ENCODE measurements at places on chromosomes 4 and X. TPM values are rescaled to one million over a fixed set of nuclear protein-coding genes. Genes with fewer than 3 reads are reported as not detected.

DNA sequence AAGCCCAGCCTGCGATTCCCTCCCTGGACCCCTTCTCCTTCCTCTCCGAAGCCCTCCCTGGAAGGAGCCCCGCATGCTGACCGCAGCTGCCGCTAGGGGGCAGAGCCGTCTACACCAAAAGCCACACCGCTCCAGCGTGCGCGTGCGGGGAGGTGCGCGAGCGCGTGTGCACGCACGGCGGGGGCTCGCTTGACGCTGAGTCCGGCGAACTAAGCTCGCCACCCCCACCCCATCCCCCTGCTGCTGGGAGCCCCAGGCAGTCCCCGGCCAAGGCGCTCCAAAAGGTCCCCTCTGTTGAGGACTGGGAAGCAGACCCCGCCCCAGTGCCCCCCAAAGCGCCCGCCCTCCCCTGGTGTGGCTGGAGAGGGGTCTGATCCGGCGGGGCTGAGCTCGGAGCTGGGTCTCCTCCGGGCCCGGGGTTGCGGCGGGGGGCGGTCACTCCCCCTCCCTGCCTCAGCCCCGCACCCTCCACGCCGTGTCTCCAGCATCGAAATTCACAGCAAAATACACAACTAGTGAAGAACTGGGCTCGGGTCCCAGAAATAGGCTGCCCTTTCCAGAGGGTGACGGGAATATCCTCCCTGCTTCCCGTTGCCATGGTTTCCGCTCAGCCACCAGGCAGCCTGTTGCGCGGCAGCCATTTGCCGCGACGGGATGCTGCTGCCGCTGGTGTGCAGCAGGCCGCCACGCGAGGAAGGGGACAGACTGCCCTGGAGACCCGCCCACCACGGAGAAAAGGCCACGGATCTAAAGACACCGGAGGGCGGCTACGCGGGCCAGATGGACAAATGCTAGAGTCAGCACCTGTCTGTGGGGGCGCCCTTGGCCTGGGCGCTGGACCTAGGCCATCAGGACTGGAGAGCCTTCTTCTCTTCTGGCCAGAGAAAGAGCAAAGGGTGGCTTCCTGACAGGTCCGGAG, 11.2 kb upstream of the CCNQ start:
- peak; percentile 5 for DNase-seq

DNA sequence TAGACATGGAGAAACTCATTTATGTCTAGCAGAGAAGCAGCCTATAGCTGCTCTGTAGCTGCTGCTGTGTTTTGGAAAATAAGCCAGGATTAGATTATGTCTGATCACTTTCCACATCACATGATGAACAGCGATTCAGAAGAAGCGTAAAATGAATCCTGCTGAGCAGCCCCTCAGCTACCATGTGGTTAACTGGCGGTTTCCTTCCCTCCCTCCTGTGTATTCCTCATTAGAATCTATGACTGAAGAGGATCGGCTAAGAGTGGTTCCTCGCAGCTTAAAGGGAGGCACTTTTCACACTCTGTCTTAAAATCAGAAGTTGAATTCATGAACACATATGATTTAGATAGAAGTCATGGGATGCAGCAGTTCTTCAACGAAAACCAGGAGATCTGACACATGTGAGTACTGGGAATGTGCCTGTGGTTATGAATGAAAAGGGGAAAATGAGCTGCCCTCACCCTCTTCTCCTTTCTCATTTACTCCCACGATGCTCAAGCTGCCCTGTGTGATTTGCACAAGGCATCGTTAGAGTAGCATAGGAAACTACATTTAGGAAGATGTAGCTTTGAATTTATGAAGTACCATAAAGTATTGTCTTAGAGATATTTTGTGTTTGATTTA, at the start of gene PPEF1:
Gene PPEF1, plus strand, starts transcription at position 220 of the 624 bp plus-strand sequence. Its CDS starts 136 bp downstream, at position 356.
- no peak for DNase-seq

DNA sequence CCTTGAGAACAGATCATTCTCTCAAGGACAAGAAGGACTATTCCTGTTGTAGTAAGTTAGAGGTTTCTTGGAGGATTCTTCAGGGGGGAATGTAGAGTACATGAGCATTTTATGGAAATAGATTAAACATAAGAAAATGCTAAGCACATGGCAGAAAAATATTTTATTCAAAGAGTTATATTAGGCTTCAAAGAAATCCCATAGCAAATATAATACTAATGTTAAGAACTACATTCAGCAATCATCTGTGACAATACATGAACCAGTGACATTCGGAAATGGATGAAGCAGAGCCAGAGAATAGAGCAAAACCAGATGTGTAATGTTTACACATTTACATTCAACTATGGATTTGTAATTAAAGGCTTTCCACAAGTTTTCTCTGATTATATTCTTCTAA, 288.6 kb downstream of the NAF1 start:
- no peak for DNase-seq

GRCh38 chr4:100962698-100963097, 384.6 kb downstream of the PPP3CA start:
- DNase-seq, result no peak

- DNase-seq, result no peak
Observed at GRCh38 chr4:23365086-23365485, 524.8 kb downstream of the PPARGC1A start.

DNA sequence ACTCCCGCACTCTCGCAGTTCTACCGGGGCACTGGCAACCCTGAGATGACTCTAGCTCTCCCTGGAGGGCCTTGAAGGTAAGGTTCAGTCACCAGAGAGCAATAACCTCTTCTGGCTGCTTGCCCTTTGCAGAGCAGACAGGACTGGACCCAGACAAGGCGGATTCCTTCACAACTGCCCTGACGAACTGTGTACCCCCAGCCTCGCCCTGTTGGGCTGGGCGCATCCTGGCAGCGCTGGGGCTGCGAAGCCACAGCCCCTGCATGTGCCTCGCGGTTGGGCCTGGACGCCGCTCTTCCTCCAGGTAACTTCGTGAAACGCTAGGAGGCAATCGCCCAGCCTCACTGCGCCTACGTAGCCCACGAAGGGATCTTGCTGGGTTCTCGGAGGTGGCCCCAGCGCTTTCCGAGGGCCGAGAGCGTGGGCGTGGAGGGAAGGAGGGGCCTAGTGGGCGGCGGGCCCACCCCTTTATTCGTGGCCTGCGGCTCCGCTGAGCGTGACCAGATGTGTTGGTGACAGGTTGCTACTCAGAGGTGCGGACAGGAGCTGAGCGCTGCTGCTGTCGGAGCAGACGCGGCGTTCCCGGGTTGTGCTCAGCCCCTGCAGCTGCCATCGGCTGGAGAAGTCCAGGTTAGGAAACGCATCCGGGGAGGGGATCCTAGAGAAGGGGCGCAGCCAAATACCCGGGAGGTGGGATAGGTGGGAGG, 1.9 kb upstream of the MAMLD1 start:
- DNase-seq, result no peak

GRCh38 chr4:17385403-17385802, 126.5 kb downstream of the QDPR start:
- peak; percentile 16 for DNase-seq

GRCh38 chr4:1628892-1629698, 55.0 kb downstream of the FAM53A start:
- DNase-seq, result peak; percentile 54

DNA sequence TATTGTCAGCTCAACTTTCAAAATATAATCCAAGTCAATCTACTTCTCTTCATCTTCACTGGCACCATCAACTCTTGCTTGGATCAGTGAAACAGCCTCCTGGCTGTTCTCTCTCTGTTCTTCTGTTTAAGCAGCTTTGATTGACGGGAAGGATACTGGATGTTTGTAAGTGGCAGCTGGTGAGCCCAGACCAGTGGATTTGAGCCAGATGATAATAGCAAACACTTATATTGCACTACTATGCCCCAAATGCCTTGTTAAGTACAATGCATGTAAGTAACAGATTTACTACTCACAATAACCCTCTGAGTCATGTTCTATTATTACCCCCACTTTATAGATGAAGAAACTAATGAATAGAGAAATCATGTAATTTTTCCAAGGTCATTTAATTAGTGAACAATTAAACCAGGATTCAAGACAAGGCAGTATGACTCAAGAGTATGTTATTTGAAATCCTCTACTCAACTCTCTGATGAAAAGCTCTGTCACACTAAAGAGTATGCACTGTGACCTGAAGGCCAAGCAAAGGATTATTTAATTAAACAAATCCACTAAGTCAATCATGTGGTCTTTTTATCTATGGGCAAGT, 44.8 kb downstream of the SPANXN3 start:
- no peak for DNase-seq

DNA sequence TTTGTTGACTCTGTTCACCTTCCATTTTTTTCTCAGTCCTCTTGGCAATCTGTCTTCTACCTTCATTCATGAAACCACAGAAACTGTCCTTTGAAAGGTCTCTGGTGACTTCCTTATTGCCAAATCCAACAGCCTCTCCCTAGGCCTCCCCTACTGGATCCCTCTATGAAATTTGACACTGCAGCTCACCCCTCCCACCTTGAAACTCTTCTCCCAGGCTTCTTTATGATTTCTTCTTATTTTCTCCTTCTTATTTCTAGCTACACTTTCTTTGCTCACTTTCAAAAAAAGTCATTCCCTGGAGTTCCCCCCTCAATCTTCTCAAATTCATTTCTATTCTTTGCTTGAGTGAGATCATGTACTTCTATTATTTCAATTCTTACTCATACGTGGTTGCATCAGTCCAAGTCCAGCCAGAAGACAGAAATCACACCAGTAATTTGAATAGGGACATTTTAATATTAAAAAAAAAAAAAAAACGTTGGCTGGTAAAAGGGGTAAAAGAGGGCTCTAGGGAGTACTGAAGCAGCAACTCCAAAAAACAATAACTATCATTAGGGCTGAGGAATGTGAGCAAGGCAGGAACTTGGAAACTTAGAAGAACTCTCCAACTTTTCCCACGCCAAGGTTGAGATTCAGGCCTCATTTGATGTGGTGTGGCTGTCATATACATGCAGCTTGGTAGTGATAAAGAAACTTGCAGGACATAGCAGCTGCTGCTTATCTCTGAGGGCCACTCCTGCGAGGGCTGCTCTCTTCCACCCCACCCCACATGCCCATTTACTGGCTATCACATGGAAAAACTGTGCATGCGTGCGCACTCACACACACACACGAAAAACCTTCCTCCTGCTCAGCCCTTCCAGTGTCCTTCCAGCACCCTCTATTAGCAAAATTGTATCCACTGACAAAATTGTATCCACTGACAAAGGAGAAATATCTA, 169.8 kb upstream of the GALNT7 start:
- DNase-seq, result no peak

- DNase-seq, result no peak
Observed at GRCh38 chr4:150150629-150151062, 72.4 kb downstream of the DCLK2 start.

ARMCX1 gene
- total RNA-seq, result not detected

STPG2 gene
- not detected for total RNA-seq

BCOR gene
- 23.3 TPM for total RNA-seq

All from HT-29 (cell line).